CD4-positive, CD25-positive, alpha-beta regulatory T cell (primary cell): ENCODE measurements at places on chromosomes 2 and 18.
A peak's percentile ranks its signal among the peaks of the same experiment; 100 is the strongest.

- DNase-seq: no peak
These were observed 272.0 kb upstream of the KYNU start for GRCh38 chr2:142605421-142605820.

DNA sequence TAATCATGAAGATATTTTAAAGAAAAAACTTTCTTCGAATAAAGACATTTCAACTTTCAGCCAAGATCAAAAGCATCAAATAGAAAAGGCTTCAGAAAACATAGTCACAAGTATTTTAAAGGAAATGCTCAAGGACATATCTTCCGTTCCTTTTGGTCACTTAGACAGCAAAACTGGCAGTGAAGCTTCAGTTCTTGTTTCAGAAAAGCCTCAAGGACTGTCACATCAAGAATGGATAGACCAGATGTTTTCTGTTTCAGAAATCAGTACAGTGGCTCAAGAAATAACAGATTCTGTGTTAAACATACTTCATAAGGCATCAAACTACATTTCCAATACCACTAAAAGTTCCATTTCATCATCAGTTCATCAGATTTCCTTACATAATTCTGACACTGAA is 51.8 kb downstream of the FSIP2 start:
- no peak for DNase-seq

GRCh38 chr2:217911283-217912097 is 91.3 kb downstream of the TNS1 start:
- no peak for DNase-seq

DNA sequence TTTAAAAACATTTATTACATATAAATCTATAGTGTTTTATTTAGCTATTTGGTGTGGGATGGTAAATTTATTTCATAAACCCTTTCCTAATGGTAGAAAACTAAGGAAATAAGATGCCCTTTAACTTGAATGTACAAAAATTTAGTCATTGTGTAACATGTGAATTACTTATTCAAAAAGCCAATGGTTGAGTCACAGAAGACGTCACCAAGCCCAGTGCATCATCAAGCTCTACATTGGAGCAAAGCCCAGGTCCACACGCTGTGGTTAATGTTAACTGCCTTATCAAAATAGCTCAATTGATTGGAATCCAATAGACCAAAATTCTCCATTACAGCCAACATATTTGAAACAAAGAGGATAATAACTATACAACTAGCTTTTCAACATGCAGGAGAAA is 145.5 kb upstream of the LYPD1 start:
- DNase-seq: no peak

DNA sequence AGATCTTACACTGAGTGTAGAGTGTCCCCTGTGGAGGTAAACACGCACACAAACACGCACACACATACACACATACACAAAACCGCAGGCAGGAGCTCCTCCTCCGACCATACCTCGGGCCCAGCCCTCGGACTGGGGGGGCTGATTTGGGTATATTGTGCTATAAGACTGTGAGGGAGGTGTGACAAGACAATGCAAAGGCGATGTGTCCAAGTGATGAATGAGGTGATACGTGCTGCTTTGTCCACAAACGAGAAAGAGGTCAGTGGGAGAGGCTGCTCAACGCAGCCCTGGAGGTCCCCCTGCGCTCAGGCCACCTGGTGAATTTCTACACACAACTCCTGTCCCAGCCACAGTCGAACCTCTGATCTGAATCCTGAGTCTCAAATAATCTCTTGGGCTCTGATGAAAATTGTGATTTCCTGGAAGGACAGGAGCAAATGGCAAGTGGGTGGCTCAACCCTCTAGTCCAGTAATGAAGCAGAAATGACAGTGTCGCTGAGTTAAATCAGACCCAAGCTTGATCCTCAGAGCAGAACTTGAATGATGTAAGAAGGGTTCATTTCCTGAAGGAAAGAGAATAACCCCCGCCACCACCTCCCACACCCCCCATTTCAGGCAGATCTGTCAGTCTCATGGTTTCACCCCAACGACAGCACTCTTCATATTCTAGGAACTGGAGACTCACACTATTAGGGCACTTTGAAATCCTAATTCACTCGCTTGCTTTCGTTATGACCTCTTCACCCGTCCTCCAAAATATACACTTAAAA is 48.9 kb upstream of the ASXL2 start:
- no peak for DNase-seq

DNA sequence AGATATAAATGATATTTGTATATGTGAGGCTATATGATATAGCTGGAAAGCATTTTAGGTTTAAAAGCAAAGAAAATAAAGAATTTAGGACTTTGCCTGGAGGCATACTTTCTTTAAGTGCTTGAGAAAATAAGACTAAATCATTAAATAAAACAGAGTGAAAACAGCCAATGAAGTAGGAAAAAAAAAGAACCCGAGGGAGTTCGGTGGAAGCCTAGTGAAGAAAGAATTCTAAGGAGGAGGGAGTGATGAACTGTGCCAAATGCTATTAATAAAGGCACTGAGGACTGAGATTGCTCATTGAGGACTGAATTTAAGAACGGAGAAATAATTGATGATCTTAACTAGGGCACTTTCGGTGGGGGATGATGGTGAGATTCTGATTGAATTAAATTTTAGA is 573.5 kb downstream of the DSC3 start:
- no peak for DNase-seq

DNA sequence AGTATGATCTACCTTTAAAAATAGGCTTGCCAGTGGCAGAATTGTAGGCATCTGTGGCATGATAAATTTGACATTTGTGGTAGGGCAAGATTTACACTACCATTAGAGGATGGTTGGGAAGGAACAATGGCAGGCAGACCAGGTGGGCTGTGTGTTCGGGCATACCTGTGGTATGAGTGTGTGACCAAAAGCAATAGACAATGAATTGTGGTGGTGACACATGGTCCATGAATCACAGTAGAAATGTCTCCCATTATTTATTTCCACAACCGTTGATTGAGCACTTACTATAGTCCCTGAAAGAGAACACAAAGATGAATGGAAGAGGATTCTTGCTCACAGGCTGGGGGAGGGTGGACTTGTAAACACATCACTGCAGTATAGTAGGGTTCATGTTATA is 29.9 kb upstream of the RUFY4 start:
- no peak for DNase-seq

DNA sequence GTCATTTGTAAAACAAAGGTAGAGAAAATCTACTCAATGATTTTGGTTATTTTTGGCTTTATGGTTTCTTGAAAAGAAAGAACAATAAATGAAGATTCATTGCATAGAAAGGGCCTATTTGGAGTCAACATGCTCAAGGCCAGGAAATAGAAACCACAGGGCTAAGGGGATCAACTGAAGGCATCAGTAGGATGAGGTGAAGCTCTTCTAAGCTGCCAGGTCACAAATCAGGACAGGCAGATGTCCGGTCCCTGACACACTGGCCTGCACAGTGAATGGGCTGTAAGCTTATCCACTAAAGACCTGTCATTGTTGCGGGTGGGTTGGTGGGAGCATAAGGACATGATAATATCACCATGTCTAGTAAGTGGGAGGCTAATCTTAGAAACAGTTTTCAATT is 31.6 kb upstream of the RNF138 start:
- DNase-seq: peak; percentile 30

DNA sequence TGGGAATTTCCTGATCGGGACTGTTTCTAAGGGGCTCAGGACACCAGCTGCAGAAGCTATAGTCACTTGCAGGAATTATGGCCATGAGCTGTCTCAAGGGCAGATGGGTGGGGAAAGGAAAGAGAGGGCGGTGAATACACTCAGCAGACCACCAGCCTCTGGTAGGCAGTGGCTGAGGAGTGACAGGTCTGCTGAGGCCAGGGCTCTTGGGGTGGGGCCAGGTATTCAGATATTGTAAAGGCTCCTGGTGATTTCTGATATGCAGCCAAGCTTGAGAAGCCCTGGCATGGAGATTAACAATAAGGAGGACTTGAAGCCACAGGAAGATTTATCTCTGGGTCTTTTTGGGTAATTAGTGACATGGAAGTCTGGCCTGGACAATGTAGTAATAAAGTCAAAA is 145.3 kb upstream of the AQP4 start:
- DNase-seq: no peak

DNA sequence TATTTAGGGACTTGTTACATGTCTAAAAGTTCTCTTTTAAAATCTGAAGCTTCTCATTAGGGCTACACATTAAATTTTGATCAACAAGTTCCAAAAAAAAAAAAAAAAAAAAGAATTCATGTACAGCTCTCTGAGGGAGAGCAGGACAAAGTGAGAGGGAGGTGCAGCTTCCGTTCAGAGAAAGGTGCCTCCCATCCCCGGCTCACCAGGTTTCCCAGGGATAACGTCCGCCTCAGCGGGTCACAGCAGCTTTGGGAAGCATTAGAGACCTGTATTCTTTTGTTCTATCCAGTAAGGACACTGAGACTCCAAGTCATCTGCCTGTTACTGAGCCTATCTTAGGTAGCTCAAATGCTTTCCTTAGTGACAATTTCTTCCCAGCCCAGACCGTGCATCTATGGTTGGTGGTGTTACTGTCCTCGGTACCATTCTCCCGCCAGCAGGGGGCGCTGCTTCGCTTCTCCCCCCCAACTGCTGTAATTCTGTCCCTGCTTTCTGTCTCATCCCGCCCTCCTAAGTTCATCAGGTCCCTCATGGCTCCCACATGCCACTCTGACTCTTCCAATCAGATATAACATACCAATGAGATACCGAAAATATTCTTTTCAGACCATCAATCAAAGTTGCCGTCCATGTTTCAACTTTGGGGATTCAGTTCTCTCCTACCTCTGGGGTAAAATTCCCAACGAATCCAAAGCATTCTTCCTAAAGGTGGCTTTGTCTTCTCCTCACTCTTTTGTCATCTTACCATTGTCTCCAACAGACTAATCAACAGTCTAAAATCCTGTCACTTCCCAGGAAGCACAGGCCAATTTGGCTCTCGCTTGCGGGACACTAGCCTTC is 466.5 kb downstream of the METTL4 start:
- peak; percentile 24 for DNase-seq

- no peak for DNase-seq
These were observed 185.5 kb upstream of the DOK6 start for GRCh38 chr18:69215161-69215560.

DNA sequence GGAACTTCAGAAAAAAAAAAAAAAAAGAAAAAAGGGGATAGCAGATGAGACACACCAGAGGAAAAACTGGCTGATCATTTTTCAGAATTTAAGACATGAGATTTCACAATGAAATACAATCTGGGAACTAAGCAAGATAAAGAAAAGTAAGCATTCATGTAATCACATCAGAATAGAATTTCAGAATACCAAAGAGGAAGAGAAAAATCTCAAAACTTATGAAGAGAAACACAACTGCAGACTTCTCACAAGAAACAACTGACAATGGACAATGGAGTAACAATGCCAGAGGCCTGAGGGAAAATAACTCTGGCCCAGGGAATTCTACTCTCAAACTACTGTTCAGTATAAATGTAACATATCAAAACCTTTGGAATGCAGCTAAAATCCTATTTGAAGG is 13.2 kb upstream of the RRM2 start:
- DNase-seq: no peak

DNA sequence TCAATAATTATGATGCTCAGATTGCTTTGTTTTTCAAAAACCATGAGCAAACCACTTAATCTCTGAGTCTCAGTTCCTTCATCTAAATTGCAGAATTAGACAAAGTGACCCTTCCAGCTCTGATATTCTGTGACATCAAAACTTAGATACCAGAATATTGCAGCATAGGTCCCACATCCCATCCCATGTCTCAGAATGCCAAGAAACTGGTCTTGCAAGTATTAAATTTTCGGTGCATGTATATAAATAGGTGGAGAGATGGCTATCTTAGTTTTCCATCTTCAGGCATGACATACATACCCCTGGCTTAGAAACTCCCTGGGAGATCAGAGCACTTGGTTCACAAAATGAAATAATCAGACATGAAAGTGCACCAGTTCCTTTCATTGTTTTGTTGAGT is 39.8 kb downstream of the WDR75 start:
- DNase-seq: no peak

GRCh38 chr18:47997338-47997780 is 66.9 kb upstream of the SMAD2 start:
- peak; percentile 16 for DNase-seq

DNA sequence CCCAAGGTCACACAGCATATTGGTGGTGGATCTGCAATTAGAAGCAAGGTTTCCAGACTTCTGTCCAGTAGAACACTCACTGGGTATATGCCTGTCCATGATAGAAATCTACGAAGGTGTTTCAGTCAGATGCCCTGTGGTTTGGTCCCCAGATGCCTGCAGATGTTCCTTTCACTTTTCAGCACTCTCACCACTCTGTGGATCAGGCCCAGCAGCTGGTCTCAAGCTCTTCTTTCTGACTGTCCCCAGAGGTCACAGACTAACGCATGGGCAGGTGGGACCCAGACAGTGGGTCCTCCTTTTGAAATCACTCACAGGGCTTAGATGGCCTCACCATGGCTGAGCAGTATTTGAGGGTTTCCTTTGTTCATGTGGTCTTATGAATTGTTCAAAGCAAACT is 376.5 kb downstream of the ALK start:
- no peak for DNase-seq

DNA sequence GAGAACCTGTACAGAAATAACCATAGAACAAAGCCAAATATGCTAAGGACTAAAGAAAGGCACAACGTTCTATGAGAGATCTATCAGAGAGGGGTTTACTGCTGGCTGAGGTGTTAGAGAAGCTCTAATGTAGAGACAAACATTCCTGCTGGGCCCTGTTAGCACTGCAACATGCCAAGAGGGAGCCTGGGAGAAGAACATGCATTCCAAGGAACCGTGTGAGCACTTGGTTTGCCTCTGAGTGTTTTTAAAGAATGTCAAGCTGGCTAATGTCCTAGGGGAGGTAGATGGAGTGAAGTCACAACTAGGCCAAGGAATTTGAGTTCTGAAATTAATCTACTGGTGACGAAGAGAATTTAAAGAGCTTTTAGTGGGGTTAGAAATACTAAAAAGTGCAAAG is 384.3 kb upstream of the LYPD1 start:
- DNase-seq: no peak

GRCh38 chr2:151861174-151861573 is 33.0 kb upstream of the ARL5A start:
- no peak for DNase-seq

DNA sequence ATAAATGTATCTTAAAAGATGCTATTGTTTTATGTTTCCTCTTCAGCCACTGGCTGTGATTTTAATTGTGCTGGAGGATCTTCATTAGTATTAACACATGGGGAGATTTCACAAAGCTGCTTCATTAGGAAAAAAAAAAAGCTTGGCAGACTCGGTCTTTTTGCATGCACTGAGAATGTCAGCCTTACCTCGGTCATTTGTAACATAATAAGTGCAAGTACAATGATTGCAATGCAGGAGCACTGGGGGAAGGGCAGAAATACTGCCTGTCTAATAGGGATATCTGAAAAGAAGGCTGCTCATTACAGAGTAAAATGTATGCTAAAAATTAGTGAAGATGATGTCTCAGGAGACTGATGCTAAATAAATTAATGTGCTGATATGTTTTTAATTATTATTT is 1.3 kb upstream of the BAZ2B start:
- no peak for DNase-seq
